ENCODE measurements at places on chromosomes 16 and 17.

- DNase-seq = no peak
Observed at GRCh38 chr16:50616386-50616785, 64.7 kb downstream of the SNX20 start.

- no peak for DNase-seq
Observed at GRCh38 chr17:7684851-7685532, 2.3 kb downstream of the TP53 start.

GRCh38 chr16:67082891-67083290 lies 26.9 kb upstream of the PHAF1 start:
- no peak for DNase-seq

- DNase-seq = no peak
Observed at GRCh38 chr17:28384281-28385036, 13.0 kb downstream of the SARM1 start.

DNA sequence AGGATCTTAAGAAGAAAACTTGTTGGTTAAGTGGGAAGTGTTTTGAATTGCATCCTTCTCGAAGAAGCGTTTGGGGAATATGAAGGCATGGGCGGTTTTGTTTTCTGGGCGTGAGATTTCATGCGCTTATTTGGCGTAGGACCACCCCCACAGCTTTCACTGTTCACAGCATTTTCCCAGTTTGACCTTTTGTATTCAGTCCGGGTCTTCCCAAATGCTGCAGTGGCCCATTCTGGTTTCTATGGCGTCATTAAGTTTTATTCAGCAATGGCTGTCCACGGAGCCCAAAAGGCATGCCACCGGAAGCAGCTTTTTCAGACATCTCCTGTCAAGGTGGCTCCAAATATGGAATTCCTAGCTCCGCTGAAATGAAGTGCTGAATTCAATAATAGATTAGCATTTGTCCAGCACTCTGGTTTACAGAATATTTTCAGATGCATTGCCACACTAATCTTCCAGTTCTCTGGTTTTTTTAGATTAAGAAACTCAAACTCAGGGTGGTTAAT lies 90.6 kb upstream of the FBXO47 start:
- DNase-seq = no peak

DNA sequence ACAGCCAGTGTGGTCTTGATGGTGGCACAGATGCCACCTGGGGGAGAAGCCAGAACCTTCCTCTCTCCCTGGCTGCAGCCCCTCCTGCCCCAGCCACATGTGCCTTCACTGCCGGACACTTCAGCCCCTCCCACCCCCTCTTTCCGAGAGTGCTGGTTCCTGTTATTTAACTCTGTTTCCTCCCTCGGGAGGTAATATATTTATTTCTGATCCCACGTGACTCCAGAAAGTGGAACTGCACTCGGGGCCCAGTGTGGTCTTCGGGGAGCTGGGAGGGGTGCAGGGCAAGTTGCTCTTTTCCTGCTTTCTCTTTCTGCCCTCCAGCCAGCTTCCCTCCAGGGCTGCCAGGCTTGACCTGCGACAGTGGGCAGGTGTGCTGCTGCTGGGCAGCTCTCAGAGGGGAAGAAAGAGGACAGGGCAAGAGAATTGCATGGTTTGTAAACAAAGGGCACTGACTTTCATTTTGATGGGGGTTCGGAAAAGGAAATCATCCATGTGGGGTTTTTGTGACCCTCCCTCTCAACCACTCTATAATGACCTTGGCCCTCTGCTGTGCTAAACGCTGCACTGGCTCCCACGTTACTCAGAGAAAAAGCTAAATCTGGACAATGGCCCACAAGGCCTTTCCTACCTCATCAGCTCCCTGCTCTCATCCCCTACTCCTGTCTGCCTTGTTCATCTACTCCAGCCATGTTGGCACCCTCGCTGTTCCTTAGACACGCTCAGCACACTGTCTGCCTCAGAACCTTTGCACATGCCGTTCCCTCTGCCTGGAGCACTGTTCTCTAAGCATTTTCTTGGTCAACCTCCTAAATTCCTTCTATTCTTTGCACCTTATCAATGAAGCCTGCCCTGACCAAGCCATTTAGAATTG lies 8.2 kb upstream of the CIITA start:
- DNase-seq = no peak
